Activated CD8-positive, alpha-beta memory T cell treated with anti-CD3 and anti-CD28 coated beads, Interleukin-2, amount 10 ng/mL, durations not matched to agents 7 days and 5 days (primary cell): ENCODE measurements at places on chromosomes 4 and X. TPM values are rescaled to one million over a fixed set of nuclear protein-coding genes. Genes with fewer than 3 reads are reported as not detected.

Gene SPP1
- 0.54 TPM for total RNA-seq

Gene TCEANC
- 4.7 TPM for total RNA-seq

Gene STPG2
- not detected for total RNA-seq

Gene ADH7
- not detected for total RNA-seq

Gene IL2
- not detected for total RNA-seq

DNA sequence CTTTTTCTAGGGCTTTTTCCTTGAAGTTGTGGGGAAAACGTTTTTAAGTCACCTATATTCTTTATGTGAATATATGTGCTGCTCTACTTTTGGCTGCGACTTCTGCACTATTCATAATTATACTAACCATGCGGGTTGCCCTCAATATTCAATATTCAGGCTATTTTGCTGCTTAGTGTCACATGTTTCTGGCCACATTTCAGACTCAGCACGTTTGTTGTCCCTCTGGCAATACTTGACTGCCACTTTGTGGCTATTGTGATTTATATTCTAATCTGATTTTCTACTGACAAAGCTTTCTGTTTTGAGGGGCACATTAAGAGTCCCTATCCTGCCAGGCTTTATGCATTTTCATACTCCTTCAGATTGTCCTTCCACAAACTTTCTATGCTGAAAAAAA lies 63.9 kb upstream of the CT45A1 start:
- H3K36me3 ChIP-seq, result no peaks in the 10 kb centered on the region
- no peak overlapping the region for H3K4me3 ChIP-seq
- no peak overlapping the region for H3K27ac ChIP-seq

GRCh38 chrX:102930990-102931756 lies 5.9 kb upstream of the RAB40AL start:
- no peak overlapping the region for H3K4me3 ChIP-seq
- H3K27me3 ChIP-seq, result no peaks in the 10 kb centered on the region
- H3K36me3 ChIP-seq, result no peaks in the 10 kb centered on the region
- no peak overlapping the region for H3K27ac ChIP-seq
- no peaks in the 10 kb centered on the region for H3K4me1 ChIP-seq

DNA sequence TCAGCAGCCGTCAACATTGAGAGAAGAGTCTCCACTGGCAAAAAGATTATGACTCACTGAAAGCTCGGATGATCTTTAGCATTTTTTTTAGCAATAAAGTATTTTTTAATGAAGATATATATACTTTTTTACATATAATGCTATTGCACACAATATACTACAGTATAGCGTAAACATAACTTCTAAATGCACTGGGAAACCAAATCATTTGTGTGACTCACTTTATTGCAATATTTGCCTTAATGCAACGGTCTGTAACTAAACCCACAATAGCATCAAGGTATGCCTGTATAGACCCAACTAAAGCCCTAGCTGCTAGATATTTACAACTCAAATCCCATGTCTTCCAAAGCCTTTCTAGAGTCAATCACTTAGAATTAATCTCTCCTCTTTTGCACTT lies 52.3 kb upstream of the EDNRA start:
- no peaks in the 10 kb centered on the region for H3K36me3 ChIP-seq
- no peaks in the 10 kb centered on the region for H3K27me3 ChIP-seq
- no peak for DNase-seq
- H3K4me1 ChIP-seq, result no peaks in the 10 kb centered on the region
- H3K27ac ChIP-seq, result no peak overlapping the region
- no peak overlapping the region for H3K4me3 ChIP-seq

DNA sequence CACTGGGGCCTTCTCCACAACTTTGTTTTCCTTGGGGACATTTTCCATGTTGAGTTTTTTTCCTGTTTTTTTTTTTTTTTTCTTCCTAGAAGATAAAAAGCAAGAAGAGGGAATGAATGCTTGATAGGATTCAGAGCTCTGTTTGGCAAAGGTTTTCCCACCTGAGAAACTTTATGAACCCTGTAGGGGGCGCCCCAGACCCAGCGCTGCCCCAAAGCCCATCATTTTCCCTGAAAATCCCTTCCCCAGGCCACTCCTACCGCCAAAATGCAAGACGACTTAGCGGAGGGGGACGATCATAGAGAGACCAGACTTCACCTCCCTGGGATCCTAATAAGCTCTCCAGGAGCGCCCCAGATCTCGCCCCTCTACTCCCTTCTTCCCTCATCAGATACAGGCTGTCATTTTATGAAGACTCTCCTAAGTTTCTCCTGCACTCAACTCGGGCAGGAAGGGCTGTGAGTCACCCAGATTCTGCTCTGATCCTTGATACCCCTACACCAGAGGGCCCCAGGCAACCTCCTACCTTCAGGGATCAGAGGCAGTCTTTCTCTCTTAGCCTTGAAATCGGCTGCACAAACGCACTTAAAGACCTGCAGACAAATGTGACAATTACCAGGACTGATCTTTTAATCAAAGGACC lies 1.4 kb downstream of the BEX5 start:
- peaks cover 10% of the 10 kb centered on the region for H3K4me1 ChIP-seq
- no peak for DNase-seq
- H3K27ac ChIP-seq, result no peak overlapping the region
- H3K27me3 ChIP-seq, result peaks cover 3% of the 10 kb centered on the region

DNA sequence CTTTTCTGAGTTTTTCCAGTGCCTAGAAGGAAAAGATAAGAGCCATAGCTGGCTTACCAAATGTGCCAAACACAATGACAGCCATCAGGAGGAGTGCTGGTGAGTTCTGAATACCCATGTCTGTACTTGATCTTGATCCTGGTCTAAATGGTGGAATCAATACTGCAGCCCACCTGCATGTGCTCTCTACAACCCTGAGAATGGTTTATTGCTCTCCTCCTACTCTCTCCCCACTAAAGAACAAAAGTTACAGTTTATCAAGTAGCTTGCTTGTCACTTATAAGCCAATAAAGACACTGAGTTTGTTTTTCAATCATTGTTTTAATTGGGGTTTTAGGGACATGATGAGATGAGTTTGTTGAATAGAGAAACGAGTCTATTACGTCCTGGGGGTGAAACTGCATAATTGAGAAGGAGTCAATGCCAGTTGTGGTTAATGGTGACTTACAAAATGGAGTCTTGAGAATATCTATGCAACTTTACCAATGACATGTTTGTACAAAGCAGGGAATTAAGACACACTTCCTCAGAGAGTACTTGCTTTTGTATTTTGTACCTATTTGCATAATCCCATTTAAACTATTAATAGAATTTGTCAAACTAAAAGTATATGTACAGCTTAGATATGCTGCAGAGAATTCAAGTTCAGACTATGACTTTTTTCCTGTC lies 20.8 kb upstream of the CXCL3 start:
- H3K27ac ChIP-seq, result no peak overlapping the region
- DNase-seq, result no peak
- H3K4me3 ChIP-seq, result no peak overlapping the region
- H3K27me3 ChIP-seq, result no peaks in the 10 kb centered on the region
- H3K4me1 ChIP-seq, result no peaks in the 10 kb centered on the region

DNA sequence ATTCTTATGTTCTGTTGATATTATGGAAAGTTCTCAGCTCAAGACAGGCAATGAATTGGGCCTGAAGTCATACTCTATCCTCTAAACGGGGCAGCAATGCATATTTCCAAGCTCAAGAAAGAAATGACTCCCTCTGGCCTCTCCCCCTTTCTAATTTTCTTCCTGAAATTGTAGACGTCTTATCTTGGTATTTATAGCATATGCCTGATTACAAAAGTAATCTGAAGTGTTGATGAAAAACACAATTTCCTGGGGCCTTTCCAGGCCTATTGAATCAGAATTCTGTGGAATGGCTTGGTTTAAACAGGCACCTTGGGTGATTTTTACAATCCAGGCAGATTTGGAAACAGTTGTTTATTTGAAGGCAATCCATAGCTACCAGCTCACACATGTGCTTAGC lies 21.4 kb upstream of the PGRMC2 start:
- no peaks in the 10 kb centered on the region for H3K4me1 ChIP-seq
- H3K36me3 ChIP-seq, result no peaks in the 10 kb centered on the region
- DNase-seq, result no peak

- H3K27me3 ChIP-seq, result no peaks in the 10 kb centered on the region
- peaks cover 9% of the 10 kb centered on the region for H3K36me3 ChIP-seq
- H3K27ac ChIP-seq, result peak within 1 kb of the TSS; percentile 98
- peak; percentile 73 for DNase-seq
- H3K4me1 ChIP-seq, result peaks cover 21% of the 10 kb centered on the region
These were observed at the start of gene STAG2 for GRCh38 chrX:123961268-123962005. TSS of gene STAG2 (plus strand) at chrX:123961706. CDS start at chrX:124022628, 60,922 bp downstream.

DNA sequence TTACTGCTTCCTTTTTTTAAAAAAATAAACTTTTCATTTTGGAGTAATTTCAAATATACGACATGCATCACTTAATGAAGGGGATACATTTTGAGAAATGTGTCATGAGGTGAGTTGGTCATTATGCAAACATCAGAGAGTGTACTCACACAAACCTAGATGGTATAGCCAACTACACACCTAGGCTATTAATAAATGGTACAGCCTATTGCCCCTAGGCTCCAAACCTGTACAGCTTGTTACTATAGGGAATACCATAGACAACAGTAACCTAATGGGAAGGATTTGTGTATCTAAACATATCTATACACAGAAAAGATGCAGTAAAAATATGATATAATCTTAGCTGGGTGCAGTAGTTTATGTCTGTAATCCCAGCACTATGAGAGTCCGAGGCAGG lies 29.1 kb downstream of the SETD7 start:
- peaks cover 47% of the 10 kb centered on the region for H3K4me1 ChIP-seq
- no peak overlapping the region for H3K4me3 ChIP-seq
- H3K36me3 ChIP-seq, result peaks cover 37% of the 10 kb centered on the region
- DNase-seq, result no peak

DNA sequence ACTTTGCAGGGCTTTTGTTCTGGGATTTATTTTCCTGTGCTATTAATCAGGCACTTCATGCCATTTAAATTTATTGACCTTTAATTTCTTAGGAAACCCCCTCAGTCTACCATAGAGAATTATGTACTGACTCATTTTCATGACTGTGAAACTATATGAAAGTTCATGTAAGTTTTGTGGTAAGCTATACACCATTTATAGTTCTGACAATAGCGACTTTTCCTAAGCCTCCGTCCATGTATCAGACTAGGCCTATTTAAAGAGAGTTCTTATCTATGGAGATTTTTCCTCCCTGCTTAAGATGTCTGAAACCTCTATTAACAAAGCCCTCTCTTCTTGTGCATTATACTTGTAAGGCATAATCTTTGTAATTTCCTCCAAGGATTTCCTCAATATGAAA lies 111.6 kb downstream of the AFF2 start:
- DNase-seq, result no peak
- peaks cover 2% of the 10 kb centered on the region for H3K36me3 ChIP-seq
- no peak overlapping the region for H3K27ac ChIP-seq

DNA sequence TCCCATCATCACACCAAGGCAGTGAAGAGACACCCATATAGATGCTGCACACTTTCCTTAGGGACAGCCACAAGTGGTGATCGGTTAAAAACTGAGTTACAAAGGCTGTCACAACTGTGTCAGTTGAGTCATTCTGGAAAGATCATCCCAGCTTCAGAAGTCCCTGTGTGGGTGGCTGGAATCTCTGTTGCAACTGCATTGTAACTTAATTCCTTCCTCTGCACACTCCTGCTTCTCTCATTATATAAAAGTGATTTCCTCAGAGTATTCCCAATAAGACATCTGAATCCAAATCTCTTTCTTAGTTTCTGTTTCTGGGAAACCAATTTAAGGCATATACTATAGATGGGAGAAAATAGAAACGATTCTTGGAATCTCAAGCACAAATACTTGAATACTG lies 88.1 kb downstream of the FSTL5 start:
- no peak overlapping the region for H3K4me3 ChIP-seq
- H3K4me1 ChIP-seq, result no peaks in the 10 kb centered on the region
- DNase-seq, result no peak
- H3K27ac ChIP-seq, result no peak overlapping the region

GRCh38 chr4:158861281-158861680 lies 92.5 kb downstream of the FNIP2 start:
- peaks cover 34% of the 10 kb centered on the region for H3K36me3 ChIP-seq
- no peaks in the 10 kb centered on the region for H3K27me3 ChIP-seq
- peak overlapping the region; percentile 9 for H3K4me3 ChIP-seq

DNA sequence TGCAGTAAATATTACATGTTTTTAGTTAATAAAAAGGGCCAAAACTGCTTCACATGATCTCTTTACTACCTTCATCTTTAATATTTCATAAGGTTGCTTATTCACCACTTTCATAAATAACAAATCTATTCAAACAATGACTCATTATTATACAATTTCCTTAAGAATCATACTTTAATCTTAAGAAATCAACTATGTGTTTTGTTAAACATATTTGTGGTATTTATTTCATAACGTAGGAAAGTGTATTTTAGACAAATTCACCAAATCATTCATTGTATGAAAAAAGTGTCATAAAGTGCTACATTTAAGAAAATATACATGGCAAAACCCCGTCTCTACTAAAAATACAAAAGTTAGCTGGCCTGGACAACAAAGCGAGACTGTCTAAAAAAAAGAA lies 150.5 kb upstream of the RXFP1 start:
- no peaks in the 10 kb centered on the region for H3K36me3 ChIP-seq
- no peak overlapping the region for H3K27ac ChIP-seq
- H3K4me3 ChIP-seq, result no peak overlapping the region
- H3K4me1 ChIP-seq, result no peaks in the 10 kb centered on the region
- DNase-seq, result no peak

- no peaks in the 10 kb centered on the region for H3K4me1 ChIP-seq
- H3K27ac ChIP-seq, result no peak overlapping the region
- DNase-seq, result no peak
- H3K27me3 ChIP-seq, result no peaks in the 10 kb centered on the region
- H3K36me3 ChIP-seq, result no peaks in the 10 kb centered on the region
These were observed 1189.6 kb downstream of the PCDH18 start for GRCh38 chr4:136342666-136343065.

GRCh38 chrX:10569946-10570345 lies 50.4 kb downstream of the MID1 start:
- DNase-seq, result no peak
- H3K4me3 ChIP-seq, result no peak overlapping the region
- no peak overlapping the region for H3K27ac ChIP-seq
- H3K36me3 ChIP-seq, result no peaks in the 10 kb centered on the region
- H3K27me3 ChIP-seq, result no peaks in the 10 kb centered on the region
- no peaks in the 10 kb centered on the region for H3K4me1 ChIP-seq

- H3K27me3 ChIP-seq, result peaks cover 2% of the 10 kb centered on the region
- H3K36me3 ChIP-seq, result no peaks in the 10 kb centered on the region
- no peaks in the 10 kb centered on the region for H3K4me1 ChIP-seq
- no peak for DNase-seq
These were observed 29.5 kb downstream of the EGFL6 start for GRCh38 chrX:13598877-13599276.

GRCh38 chr4:41057467-41057866 lies 156.9 kb downstream of the APBB2 start:
- no peak for DNase-seq
- no peak overlapping the region for H3K27ac ChIP-seq
- H3K27me3 ChIP-seq, result no peaks in the 10 kb centered on the region
- H3K4me1 ChIP-seq, result no peaks in the 10 kb centered on the region
- no peak overlapping the region for H3K4me3 ChIP-seq
- no peaks in the 10 kb centered on the region for H3K36me3 ChIP-seq
